ENCODE measurements at places on chromosomes 2 and 18.

GRCh38 chr2:33503002-33503401 lies 26.6 kb downstream of the RASGRP3 start:
- DNase-seq: no peak

- DNase-seq: no peak
Measured at GRCh38 chr2:129329574-129329973, 649.9 kb upstream of the RAB6C start.

DNA sequence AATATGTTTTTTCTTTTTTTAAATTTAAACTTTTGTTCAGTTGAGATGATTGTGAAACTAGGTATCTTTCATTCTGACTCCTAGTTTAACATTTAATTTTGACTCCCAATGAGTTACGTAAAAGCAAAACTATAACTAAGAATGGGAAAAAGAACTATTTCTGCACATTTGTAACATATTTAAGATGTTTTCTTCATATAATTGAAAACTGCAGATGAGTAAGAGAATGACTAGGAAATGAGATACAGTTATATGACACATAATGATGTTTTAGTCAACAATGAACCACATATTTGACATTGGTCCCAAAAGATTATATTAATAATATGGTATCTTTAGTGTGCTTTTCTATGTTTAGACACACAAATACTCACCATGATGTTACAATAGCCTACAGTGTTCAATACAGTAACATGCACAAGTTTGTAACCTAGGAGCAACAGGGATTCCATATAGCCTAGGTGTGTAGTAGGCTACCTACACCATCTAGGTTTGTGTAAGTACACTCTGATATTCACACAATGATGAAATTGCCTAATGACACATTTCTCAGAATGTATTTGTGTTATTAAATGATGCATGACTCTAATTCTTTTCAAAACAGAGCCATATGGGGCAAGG lies 12.6 kb downstream of the ERMN start:
- no peak for DNase-seq

GRCh38 chr18:3481696-3482210 lies 31.8 kb downstream of the TGIF1 start:
- DNase-seq: no peak

GRCh38 chr2:240129731-240130392 lies 6.2 kb downstream of the COPS9 start:
- no peak for DNase-seq

DNA sequence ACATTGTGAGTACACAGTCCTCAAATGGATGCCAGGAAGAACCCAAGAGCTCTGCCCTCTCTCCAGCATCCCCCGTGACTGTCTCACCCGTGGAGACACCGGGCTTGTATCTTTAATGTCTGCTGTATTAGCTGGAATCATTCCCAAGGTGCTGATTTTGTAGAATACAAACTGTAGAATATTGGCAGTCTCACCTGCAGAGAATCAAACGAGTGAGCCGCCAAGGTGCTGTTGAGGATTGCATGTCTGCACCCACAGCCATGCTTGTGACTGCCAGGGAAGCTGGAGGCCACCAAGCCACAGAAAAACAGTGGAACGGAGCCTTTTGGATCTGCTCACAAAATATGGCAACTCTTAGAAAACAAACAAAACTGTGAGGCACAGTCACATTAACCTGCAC lies 37.5 kb downstream of the TMEM18 start:
- DNase-seq: no peak

- no peak for DNase-seq
Measured at GRCh38 chr2:96073170-96073775, 38.6 kb upstream of the GPAT2 start.

- DNase-seq: no peak
Measured at GRCh38 chr2:49737606-49738005, 583.3 kb upstream of the FSHR start.

GRCh38 chr18:21386523-21387240 lies 144.7 kb downstream of the GREB1L start:
- no peak for DNase-seq

DNA sequence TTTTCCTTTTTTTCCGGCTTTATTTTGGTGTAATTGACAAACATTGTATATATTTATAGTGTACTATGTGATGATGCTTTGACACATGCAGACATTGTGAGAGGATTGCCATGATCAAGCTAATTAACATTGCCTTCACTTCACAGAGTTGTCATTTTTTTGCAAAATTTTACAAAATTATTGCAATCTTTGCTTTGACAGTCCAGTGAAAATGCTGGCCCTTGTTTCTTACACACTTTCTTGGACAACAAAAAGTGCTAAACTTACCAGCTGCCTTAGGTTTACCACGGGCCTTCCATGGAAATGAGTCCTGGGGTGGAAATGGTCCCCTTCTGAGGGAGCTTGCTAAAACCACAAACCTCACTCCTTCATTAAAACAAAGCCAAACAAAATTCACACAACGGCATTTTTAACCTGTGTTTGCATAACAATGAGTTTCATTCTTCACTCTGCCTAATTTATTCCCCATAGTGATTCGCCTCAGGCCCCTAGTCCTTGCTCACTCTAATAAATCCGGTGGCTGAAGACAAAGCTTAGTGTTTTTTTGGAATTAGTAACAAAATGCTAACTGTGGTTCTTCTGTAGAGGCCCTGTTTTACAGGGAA lies 32.2 kb downstream of the LINC00305 start:
- DNase-seq: no peak

DNA sequence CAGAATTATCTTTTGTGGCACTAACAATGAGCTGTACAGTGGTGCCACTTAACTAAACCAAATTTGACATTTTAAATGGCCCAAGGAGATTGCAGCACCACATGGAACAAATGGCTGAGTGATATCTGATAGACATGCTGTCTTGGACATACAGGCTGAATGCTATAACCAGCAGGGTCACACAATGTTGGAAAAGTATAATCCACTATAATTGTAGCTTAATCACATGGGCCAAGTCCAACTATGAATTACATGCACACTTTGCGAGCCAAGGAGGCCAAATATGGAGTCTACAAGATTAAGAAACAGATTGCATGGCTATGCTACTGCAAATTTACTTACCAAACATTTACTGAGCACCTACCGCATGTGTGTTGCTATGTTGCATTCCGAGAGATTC lies 69.0 kb downstream of the AOX1 start:
- no peak for DNase-seq

DNA sequence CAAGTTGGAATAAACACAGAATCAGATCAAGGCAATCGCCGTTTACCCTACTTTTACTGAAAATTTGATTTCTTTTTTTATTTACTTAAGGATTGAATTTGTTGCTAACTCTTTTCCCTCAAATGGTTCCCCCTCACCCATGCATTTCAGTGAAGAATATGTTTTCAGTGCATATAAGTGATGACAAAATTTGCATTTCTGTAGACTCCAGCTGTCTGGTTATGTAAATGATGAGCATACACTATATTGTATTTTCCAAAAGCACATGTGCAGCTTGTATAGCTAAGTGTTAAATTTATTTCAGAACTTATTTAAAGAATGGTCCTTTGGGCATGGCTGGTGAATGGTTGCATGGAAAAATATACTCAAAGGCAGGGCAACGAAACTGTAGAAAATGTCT lies 437.7 kb downstream of the PTPRM start:
- DNase-seq: no peak

DNA sequence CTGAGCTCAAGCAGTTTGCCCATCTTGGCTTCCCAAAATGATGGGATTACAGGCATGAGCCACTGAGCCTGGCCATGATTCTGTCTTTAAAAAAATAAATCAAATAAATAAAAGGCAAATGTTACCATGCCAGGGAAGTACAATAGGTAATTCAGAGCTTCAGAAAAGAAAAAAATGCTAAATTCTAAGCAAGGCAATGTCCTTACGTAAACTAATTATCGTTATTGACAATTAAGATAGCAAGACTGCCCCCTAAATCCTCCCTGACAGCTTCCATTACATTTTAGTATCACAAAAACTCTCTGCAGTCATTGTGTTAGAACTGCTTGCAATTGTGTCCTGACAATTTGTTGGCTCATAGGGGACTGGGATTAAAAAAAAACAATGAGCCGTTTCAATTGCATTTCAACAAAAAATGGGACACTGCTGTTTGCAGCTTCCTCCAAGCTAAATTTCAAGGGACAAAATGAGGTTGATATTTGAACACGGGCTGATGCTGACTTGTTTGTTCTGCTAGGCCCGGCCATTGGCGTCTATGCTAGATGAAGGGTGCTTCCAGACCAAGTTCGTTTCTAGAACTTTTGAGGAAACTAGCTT lies 88.9 kb downstream of the MOGAT1 start:
- DNase-seq: no peak

DNA sequence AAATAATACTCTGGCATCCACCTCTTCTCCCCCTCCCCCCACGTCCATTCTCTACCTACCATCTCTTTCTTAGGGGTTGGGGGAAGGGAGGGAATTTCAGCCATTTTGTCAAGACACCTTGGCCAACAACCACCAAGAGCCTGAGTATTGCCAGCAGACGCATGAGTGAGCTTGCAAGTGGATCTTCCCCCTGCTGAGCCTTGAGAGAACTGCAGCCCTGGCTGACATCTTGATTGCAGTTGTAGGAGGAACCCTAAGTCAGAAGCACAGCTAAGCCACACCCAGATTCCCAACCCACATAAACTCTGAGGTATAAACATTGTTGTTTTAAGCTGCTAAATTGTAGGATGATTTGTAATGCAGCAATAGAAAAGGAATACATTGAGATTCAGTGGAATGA lies 165.6 kb downstream of the TMEFF2 start:
- no peak for DNase-seq

DNA sequence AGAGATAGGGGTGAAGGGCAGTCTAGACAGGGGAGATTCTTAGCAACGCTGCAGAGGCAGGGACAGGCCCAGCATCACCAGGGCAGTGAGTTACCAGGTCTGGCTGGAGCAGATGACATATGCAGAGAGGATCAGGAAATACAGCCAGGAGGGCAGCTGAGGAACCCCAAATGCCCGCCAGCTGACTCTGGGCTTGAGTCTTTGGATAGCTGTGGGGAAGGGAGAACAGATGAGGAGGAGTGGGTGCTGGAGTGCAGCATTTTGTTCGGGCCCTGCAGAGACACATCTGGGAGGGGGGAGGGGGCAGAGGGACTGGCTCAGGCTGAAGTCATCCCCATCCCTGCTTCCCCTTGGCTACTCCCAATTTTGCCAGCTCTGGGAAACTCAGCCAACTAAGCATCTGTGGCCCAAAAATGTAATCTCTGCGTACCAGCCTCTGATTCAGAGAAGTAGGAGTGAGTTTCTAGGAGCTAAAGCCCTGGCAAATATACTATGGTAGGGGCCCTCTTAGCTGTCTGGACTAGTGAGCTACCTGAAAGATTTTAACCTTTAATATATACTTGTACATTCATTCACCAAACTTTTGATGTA lies 214.5 kb downstream of the ZBTB7C start:
- no peak for DNase-seq

DNA sequence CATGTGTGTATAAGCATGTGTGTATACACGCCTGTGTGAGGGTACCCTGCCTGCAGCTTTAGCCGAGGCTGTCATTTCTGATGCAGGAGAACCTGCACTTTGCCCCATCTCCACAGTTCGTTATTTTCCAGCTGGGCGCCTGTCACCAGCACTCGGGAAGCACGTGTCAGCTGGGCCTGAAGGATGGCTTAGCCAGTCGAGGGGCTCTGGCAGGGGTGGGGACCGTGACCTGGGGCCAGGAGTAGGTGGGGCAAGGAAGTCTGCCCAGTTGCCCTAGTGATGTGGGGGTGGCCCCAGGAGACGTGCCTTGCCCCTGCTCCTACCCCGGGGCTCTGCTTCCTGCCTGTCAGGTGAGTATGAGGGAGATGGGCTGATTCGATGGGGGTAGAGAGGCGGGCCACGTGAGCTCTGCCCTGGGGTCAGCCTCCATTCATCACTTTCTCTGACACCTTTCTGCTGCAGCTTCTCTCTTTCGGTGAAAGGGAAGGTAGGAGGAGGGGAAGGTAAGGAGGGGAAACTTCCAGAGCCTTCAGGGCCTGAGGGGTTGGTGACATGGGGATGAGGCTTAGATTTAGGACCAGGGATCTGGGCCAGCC lies 130.6 kb upstream of the SKOR2 start:
- no peak for DNase-seq

GRCh38 chr2:45432406-45432805 lies 178.7 kb downstream of the SRBD1 start:
- no peak for DNase-seq

DNA sequence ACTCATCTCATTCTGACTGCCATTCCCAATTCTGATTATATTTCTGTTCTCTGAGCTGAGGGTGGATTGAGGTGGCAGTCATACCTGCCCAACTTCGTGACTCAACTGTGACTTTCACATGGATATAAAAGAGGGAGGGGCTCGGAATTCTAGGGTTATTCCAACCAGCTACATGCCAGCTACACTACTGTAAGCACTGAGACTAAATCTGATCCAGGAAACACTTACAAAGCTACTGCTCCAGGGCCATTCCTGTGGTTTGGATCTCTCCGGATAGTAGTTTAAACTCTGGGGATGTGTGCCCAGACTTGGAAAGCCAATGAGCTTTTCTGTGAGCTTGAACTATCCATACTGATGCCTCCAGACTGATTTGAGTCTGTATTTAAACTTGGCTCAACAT lies 7.9 kb downstream of the MAP2 start:
- no peak for DNase-seq

GRCh38 chr2:101952551-101952950 lies 39.2 kb upstream of the IL1R2 start:
- no peak for DNase-seq

- no peak for DNase-seq
Measured at GRCh38 chr2:233492078-233492477, 74.5 kb downstream of the USP40 start.

- DNase-seq: no peak
Measured at GRCh38 chr2:10771786-10772185, 40.8 kb downstream of the PDIA6 start.

- no peak for DNase-seq
Measured at GRCh38 chr2:171163261-171163660, 2.6 kb upstream of the TLK1 start.

GRCh38 chr2:68452158-68452900 lies 14.8 kb downstream of the FBXO48 start:
- DNase-seq: no peak

- DNase-seq: no peak
Measured at GRCh38 chr2:161115605-161116380, 44.4 kb upstream of the TANK start.

DNA sequence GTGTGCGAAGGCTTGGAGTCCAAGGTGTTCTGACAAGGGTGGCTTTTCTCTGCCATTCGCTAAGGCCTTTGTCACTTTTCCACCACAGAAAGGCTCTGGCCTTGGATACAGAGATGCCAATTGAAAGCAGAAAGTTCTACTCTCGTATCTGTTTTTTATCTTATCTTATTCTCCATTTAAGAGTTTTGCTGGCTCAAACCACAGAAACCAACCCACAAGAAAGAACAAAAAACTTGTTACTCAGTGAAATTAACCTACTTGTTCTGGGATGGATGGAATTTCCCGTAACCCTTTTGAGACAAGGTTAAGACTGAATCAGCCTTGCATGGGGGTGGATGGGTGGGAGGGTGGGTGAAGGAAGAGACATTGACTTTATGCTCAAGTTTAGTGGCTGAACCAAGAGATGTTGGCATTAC lies 221.7 kb downstream of the CDH20 start:
- DNase-seq: no peak

GRCh38 chr2:70243806-70244584 lies 4.4 kb downstream of the TIA1 start:
- DNase-seq: no peak

- no peak for DNase-seq
Measured at GRCh38 chr2:240921995-240922244, 15.8 kb downstream of the CROCC2 start.

GRCh38 chr2:58515827-58516573 lies 274.9 kb upstream of the FANCL start:
- no peak for DNase-seq

Measured in GOT3 (cell line).